ENCODE measurements at places on chromosomes 2 and 18.

- DNase-seq, result no peak
Measured at GRCh38 chr18:65606551-65607130, 144.2 kb upstream of the CDH7 start.

DNA sequence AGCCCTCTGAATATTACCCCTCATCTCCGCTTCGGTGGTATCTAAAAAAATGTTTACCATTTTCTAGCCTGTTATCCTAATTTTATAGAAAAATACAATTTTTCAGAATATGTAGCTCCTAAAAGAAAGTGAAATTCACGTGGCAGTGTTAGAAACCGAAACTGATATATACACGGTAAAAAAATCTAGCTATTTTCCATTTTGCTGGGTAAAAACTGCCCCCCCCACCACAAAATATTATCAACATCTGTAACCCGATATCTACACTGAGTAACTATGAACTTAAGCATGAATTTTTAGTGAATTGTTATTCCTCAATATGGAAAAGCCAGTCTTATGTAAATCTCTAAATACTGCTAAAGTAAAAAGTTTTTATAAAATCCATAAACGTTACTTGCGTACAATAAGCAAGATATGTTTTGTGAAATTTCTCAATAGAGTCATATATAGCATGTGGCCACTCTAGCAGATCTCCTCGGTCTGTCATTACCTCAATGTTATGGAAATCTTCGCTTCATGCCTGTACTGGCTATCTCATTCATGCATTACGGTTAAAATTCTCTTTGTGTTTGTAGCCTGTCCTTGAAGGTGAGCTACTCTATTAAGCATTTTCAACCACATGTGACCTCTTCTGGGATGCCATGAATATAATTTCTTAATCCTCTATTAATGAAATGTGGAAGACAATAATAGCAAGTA is 524.2 kb downstream of the TRIB2 start:
- no peak for DNase-seq

DNA sequence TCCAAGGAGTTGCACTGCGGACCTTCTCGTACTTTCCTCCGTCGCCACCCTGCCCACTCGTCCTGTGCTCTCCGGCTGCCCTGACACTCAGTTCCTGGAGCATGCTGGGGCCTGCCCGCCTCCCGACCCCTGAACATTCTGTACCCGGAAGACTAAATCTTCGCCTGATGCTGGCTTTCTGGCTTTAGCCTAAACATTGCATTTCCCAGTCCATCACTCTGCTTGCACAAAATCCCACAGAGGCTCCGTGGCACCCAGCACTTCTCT is 550 bp upstream of the SFXN5 start:
- DNase-seq, result no peak

DNA sequence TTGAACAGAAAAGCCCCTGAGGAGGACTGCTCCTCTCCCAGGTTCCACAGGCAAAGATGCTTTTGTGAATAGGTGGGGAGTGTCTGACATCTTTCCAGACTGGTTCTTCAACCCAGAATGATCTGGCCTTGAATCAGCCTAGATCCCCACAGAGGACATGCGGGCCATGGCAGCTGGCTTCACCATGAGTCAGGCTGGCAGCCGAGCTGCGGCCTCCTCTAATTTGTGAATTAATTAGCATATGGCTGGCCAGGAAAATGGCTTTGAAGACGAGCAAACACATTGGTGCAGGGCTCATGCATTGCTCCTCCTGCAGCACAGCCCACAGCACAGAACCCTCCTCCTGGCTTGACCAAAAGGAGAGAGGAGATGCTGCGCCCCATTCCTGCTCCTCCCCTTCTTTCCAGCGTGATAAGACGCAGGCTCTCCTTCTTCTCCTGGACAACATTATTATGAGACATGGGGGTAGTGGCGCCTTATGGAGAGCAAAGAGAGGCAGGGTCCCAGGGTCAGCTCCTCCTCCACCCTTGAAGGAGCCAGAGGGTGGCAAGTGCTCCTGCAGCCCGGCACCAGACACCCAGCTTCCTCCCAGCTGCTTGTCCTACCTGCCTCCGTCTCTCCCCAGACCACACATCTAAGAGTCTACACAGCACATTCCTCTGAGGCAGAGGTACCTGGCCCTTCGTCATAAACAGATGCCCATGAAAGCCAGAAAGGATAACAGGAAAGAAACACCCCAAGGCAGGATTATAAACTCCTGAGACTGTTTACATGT is 66.7 kb downstream of the EDAR start:
- no peak for DNase-seq

- DNase-seq, result no peak
Measured at GRCh38 chr2:170092436-170093060, 85.4 kb upstream of the MYO3B start.

DNA sequence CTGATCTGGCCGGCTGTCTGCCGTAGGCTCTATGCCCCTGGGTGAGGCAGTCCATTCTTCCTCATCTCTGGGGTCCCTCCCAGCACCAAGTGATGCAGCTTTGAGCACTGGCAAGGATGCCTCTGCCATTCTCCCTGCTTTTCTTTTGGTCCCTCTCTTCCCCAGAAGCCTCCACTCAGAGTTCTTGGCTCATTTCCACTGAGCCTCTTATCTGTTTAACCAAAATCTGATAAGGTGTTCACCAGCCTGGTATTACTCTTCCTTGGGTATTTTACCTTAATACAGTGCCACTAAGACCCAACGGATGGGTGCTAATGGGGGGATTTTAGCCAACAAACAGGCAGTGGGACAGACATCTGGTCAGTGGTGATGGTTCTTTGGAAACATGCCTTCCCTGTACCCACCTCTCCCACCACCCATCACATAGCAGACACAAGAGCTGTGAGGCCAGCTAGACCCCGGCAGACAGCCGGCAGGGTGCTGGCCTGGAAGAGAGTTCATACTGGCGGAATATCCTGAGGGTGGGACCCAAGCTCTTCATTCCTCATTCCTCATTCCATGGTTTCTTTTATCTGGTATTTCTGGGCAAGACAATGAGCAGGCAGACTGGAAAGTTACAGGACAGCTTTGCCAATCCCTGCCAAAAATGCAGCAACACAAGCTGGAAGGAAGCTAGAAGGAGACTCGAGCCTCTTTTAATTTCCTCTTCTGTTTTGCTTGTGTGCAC is 34.6 kb downstream of the ZBTB7C start:
- DNase-seq, result no peak

DNA sequence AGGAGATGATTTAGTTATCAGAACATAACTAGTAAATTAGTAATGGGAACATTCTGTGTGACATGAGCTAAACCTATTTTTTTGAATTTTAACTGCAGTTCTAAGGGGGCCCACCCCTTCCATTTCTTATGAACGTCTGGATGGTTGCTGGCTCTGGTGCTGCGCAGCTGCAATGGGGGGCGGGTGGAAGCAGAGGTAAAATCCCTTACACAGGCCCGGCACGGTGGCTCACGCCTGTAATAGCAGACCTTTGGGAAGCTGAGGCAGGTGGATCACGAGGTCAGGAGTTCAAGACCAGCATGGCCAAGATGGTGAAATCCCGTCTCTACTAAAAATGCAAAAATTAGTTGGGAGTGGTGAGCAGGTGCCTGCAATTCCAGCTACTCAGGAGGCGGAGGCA is 151.5 kb downstream of the GALR1 start:
- DNase-seq, result no peak

DNA sequence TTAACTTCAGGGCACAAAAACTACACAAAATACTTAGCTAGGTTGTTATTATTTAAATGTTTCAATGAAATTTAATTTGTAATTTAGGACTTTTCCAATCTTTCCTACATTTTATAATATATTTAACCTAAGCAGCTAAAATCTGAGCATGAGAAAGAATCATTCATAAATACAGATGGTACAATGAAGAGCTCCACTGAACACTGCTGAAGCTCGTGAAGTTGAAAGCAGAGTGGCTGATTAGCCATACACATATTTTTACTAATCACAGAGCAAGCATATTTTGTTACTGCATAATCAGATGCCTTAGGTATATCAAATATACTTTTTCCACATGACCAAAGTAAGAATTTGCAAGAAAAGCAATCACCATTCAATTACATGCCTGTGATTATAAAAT is 184.9 kb upstream of the ETAA1 start:
- no peak for DNase-seq

DNA sequence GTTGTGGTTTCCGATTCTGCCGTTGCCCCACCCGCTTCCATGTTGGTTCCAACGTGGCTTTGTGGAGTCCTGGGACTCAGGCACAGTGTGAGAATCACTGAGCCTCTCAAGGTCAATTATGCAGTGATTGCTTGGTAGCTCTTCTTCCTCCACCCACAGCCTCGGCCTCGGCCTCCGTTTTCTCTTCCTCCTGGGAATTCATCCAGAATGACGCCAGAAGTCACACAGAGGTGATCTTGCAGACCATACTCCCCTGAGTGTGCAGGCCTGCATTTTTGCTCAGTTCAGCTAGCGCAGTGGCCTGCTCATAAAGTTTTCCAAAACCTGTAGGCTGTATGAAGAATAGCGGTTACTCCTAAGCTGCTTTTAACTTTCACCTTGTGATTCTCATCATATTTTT is 273.3 kb downstream of the GBX2 start:
- DNase-seq, result no peak

DNA sequence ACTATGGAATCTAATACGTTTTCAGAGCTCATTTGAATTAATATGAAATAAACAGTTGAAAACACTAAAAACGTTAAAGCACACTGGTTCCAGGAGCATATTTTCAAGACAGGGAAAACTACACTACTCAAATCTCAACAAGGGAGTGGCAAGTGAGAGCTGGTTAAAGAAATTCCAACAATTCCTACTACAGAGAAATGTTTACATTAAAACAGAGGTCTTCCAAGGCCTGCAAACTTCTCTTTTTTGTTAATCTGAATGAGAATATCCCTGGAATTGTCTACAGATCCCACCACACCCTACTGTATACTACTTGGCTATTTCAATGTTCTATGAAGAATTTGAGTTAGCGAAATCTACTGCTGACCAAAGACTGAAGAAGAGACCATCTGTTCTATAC is 231.5 kb downstream of the ZEB2 start:
- DNase-seq, result no peak

DNA sequence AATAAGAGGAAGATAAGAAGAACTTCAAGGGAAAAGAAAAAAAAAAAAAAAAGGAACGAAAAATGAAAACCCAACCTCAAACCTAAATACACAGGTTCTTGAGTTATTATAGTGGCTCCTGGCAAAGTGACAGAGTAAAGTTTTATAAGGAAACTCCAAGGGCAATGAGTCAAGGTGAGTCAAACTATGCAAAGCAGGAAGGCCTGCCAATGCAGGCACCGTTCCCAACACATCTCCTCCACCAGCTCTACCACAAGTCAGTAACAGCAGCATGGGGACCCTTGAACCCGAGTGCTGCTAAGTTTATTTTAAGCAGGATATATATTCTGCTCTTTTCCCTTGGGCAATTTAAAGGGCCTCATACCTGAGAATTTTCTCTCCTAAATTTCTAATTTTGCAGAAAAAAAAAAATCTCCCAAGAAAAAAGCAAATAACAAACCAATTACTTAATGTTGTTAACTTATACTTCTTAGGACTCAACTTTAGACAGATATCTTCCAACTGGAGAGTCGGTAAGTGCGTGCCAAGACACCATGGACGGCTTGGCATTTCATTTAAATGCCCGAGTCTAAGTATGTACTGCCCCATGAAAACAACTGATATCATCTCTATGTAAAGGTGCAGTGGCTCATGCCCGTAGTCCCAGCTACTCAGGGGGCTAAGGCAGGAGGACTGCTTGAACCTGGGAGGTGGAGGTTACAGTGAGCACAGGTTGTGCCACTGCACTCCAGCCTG is 75.7 kb upstream of the TFCP2L1 start:
- DNase-seq, result no peak

DNA sequence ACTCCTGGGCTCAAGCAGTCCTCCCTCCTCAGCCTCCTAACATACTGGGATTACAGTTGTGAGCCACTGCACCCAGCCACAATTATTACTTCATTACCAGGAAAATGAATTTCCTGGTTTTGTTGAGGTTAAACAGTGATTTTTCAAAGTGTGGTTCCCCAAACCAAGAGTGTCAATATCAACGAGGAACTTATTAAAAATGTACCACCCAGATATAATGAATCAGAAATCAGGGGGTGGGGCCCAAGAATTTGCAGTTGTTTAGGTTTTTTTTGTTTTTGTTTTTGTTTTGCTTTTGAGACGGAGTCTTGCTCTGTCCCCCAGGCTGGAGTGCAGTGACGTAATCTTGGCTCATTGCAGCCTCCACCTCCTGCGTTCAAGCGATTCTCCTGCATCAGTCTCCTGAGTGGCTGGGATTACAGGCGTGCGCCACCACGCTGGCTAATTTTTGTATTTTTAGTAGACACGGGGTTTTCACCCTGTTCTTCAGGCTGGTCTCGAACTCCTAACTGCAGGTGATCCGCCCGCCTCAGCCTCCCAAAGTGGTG is 94.1 kb downstream of the WDSUB1 start:
- no peak for DNase-seq

GRCh38 chr2:210722092-210722491 is 165.7 kb downstream of the CPS1 start:
- no peak for DNase-seq

- DNase-seq, result no peak
Measured at GRCh38 chr2:21288739-21289520, 165.2 kb downstream of the TDRD15 start.

GRCh38 chr18:73879766-73880165 is 267.9 kb downstream of the FBXO15 start:
- DNase-seq, result no peak

DNA sequence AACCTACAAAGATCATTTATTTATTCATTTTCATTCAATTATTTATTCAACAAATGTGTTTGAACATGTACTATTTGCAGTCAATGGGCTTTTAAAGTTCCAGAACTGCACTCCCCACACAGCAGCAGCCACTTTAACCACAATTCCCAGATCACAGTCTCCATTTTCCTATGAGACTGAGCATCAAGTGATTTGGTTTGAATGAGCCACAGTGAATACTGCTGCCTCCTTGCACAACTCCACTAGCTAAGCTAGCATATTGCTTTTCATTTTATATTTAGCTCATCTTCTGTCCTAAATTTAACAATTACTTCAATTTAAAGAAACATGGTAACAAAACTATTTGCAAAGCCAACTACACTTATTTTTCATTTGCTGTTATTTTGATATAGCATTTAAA is 353.4 kb upstream of the VRK2 start:
- DNase-seq, result no peak

DNA sequence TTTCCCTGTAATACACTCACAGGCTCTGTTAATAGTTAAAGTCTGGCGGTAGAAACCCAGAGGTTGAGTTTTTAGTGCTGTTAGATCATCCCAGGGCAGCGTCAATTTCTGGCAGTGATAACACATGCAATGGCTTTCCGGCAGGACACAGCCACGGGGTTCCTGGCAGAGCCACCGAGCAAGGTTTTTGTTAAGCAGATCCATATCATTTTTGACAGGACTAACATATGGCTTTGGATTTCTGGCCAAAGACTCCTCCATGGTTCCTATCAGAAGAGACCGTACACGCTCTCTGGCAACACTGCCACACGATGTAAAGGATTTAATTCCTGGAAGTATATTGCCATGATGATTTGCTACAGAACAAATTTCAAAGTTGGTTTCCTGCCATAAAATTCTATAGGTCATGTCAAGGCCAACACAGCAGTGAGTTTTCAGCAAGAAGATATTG is 854.3 kb downstream of the LRRTM4 start:
- DNase-seq, result no peak
